Caudate nucleus (tissue), 63 donors: ENCODE measurements at places on chromosomes 11 and 22.

GRCh38 chr11:63612181-63612580 lies 2.1 kb downstream of the PLAAT3 start:
- DNase-seq: no peak

DNA sequence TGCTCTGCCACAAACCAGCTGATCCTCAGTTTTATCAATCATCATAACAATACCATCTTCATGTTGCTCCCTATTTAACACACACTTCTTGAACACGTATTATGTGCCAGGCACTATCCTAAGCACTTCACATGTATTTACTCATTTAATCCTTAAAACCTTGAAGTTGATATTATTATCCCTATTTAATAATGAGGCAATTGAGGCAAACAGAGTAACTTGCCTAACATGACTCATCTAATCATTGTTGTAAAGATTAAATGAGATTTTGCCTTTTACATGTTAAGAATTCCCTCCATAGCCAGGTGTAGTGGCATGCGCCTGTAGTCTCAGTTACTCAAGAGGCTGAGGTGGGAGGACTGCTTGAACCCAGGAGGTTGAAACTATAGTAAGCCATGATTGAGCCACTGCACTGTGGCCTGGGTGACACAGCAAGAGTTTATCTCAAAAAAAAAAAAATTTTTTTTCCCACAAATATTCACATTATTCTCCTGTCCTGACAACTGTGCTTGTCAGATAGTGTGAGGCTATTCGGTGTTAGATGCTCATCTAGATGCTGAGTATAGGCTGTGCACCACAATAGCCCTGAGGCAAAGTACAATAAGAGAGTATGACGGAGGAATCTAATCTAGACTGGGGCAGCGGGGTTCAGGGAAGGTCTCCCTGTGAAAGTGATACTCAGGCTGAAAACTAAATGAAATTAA lies 13.4 kb downstream of the CKAP5 start:
- no peak for DNase-seq

DNA sequence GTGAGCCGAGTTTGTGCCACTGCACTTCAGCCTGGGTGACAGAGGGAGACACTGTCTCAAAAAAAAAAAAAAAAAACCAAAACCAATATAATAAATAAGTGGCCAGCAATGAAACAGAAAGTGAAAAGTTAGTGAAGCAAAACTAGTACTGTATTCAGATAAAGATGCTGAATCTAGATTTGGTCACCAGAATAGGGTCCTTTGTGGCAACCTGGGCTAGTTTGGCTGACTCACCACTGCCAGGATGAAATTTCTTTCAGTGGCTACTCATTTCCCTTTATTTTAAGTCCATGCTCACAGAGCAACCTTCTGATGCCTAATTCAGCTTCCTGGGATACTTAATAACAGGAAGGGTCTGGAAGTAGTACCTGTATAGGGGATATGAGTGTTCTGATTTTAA lies 26.0 kb downstream of the LIMK2 start:
- no peak for DNase-seq

- no peak for DNase-seq
These were observed 519 bp upstream of the ART5 start for GRCh38 chr11:3642071-3642951.

- no peak for DNase-seq
These were observed 98.6 kb downstream of the KIF18A start for GRCh38 chr11:28009388-28009787.

- DNase-seq: no peak
These were observed 18.3 kb downstream of the CYTH4 start for GRCh38 chr22:37300551-37301017.
